ENCODE measurements at places on chromosomes 16 and 17. TPM values are rescaled to one million over a fixed set of nuclear protein-coding genes. Genes with fewer than 3 reads are reported as not detected.

TEN1 gene
- 25.2 TPM for total RNA-seq

CCL1 gene
- not detected for total RNA-seq

- no peak overlapping the region for H3K27ac ChIP-seq
- H3K36me3 ChIP-seq, result no peaks in the 10 kb centered on the region
- peaks cover 7% of the 10 kb centered on the region for H3K27me3 ChIP-seq
- no peak for DNase-seq
- no peaks in the 10 kb centered on the region for H3K4me1 ChIP-seq
Measured at GRCh38 chr16:79972053-79972704, 371.6 kb upstream of the MAF start.

DNA sequence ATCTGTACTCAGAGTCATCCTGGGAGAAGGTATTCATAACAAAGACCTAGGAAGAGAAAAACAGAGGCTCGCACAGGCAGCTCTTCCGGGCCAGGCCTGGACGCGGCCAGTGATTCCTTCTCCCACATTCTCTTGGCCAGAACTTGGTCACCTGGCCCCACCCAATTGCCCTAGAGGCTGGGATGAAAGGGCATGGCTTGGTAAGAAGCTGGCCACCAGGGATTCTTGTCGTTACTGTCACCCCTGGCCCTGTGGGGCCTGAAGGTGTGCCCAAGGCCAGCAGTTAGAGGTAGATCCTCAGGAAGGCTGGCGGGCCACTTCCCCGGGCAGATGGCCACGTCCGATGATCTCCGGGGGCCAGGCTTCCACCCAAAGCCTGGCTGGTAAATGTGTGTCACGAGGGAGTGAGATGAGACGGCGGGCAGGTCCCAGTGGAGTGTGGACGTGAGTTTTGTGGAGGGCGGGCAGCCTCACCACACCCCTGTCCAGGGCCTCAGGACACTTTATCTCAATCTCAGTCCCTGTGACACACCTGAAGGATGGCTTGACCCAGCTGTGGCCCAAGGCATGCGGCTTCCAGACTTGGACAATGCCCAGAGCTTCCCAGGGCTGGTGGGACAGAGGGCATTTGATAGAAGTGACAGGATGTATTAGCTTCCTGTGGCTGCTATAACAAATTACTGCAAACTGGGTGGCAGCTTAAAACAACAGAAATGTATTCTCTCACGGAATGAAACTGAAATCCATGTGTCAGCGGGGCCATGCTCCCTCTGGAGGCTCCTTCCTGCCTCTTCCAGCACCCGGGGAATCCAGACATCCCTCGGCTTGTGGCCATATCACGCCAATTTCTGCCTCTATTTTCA lies 66.3 kb upstream of the GSE1 start:
- no peaks in the 10 kb centered on the region for H3K27me3 ChIP-seq
- no peak overlapping the region for H3K4me3 ChIP-seq
- no peaks in the 10 kb centered on the region for H3K36me3 ChIP-seq
- no peak for DNase-seq

DNA sequence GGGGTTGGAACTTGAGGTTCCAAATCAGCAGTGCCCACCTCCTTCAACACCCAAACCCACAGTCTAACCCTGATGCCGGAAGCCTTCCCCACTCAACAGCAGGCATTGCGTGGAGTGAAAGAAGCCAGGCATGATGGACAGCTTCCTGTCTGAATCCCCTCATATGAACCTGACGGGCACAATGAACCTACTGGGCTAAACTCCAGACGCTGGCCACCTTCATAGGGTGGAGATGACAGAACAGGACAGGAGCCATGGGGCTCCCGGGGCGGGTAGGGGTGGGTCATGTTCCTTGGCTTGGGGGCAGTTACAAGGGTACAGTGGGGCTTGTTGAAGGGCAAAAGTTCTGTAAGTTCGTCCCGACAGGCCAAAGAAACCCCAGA lies 460 bp upstream of the HSBP1 start:
- DNase-seq, result no peak
- H3K4me3 ChIP-seq, result peak overlapping the region; percentile 98
- H3K36me3 ChIP-seq, result peaks cover 25% of the 10 kb centered on the region
- peaks cover 26% of the 10 kb centered on the region for H3K4me1 ChIP-seq

DNA sequence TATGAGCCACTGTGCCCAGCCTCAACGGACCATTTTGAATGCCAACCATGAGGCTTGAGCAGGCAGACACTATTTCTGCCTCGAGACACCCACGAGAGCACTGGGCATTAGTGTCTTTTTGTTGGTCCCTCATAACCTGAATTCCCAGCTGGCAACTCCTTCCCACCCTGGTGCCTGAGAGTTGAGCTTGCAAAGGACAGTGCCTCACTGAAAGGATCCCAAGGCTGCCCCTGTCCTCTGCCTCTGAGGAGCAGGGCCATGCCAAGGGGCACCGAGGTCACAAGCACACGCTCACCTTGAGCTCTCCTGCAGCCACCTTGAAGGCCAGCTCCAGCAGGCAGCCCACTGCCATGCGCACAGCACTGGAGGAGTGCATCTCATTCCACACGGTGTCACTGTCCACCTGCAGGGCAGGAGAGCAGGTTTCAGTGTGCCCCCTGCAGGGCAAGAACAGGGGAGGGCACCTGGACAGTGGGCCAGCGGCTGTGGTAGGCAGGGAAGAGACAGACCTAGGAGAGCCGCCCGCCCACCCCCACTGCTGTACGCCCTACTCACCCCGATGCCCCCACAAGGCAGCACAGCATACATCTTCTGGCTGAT lies 12.8 kb downstream of the G6PC3 start:
- H3K27me3 ChIP-seq, result no peaks in the 10 kb centered on the region
- DNase-seq, result no peak
- H3K4me3 ChIP-seq, result no peak overlapping the region
- no peak overlapping the region for H3K27ac ChIP-seq
- peaks cover 17% of the 10 kb centered on the region for H3K4me1 ChIP-seq
- peaks cover 17% of the 10 kb centered on the region for H3K36me3 ChIP-seq

- no peak overlapping the region for H3K27ac ChIP-seq
- no peak for DNase-seq
- H3K27me3 ChIP-seq, result no peaks in the 10 kb centered on the region
- no peaks in the 10 kb centered on the region for H3K36me3 ChIP-seq
- no peak overlapping the region for H3K4me3 ChIP-seq
Measured at GRCh38 chr16:86990451-86990850, 326.7 kb downstream of the C16orf95 start.

DNA sequence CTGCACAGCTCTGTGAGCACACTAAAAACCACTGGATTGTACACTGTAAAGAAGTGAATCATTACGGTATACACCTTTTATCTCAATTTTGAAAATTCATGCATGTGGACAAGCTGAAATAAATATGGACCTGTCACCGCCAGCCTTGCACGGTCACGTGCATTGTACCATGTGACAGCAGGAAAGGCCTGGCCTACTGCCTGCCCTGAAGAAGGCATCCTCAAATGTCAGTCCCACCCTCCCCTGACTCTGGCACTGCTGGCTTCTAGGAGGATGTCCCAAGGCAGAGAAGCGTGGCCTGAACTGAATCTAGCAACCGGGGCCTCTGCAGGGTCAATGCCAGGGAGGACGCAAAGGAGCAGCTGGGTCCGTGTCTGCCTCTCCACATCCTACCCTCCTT lies 34.6 kb downstream of the SLC38A8 start:
- H3K36me3 ChIP-seq, result no peaks in the 10 kb centered on the region
- H3K27ac ChIP-seq, result no peak overlapping the region
- H3K4me1 ChIP-seq, result no peaks in the 10 kb centered on the region
- no peak overlapping the region for H3K4me3 ChIP-seq

DNA sequence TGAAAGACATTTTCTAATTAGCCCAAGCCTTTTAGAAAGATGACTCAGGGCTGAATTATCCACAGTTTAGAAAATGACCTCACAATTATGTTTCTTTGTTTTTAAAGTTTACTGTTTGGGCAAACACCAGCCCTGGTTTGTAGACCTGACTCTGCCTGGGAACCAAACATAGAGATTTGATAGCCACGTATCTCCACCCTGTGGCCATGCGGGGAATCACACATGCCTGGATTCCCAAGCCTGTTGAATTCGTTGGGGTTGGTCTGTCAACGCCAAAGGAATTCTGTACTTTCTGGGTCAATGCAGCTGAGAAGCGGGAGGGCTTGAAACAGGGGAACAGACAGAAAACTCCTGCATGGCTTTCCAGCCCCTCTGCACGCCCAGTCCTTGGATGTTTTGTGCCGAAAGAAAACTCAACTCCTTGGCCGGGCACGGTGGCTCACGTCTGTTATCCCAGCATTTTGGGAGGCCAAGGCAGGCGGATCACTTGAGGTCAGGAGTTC lies 26.9 kb downstream of the CD300A start:
- H3K27ac ChIP-seq, result no peak overlapping the region
- no peak for DNase-seq
- no peak overlapping the region for H3K4me3 ChIP-seq
- no peaks in the 10 kb centered on the region for H3K36me3 ChIP-seq
- H3K4me1 ChIP-seq, result no peaks in the 10 kb centered on the region

DNA sequence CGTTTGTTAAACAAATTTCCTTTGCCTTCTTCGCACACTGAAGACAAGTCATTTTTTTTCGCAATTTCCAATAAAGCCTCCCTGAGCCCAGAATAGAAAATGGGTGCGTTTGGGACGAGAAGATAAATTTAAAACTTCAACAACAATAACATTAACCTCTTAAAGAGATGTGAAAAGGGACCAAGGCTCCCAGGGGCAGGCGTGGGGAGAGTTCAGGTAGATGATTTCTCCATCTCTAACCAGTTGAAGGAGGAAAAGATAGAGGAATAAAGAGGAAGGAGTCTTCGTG lies 1.3 kb upstream of the HOXB4 start:
- peaks cover 88% of the 10 kb centered on the region for H3K27me3 ChIP-seq
- H3K4me3 ChIP-seq, result no peak overlapping the region
- peaks cover 3% of the 10 kb centered on the region for H3K4me1 ChIP-seq
- no peak for DNase-seq
- peaks cover 1% of the 10 kb centered on the region for H3K36me3 ChIP-seq

- H3K4me3 ChIP-seq, result no peak overlapping the region
- H3K36me3 ChIP-seq, result no peaks in the 10 kb centered on the region
- DNase-seq, result peak; percentile 59
- no peaks in the 10 kb centered on the region for H3K27me3 ChIP-seq
- no peaks in the 10 kb centered on the region for H3K4me1 ChIP-seq
Measured at GRCh38 chr16:55822280-55822810, 10.6 kb downstream of the CES1 start.
